H9 (cell line): ENCODE measurements at places on chromosomes 12 and 14.

DNA sequence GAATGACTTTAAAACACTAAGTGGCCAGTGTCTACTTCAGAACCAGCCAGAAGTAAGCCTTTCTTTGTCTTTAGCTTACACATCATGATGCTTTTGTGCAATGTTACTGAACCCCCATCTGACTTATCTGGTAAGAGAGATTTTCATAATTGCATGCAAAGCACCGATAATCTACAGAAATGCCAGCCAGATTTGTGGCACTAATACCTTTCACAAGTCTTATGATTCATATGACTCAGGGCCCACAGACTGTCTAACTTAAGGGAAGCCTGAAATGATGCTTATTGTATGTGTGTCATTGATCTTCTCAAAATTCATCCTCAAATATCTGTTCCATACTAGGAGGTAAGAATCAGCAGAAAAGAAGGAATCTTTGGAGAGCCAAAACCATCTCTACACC lies 18.0 kb downstream of the IGF1 start:
- no peak for DNase-seq

DNA sequence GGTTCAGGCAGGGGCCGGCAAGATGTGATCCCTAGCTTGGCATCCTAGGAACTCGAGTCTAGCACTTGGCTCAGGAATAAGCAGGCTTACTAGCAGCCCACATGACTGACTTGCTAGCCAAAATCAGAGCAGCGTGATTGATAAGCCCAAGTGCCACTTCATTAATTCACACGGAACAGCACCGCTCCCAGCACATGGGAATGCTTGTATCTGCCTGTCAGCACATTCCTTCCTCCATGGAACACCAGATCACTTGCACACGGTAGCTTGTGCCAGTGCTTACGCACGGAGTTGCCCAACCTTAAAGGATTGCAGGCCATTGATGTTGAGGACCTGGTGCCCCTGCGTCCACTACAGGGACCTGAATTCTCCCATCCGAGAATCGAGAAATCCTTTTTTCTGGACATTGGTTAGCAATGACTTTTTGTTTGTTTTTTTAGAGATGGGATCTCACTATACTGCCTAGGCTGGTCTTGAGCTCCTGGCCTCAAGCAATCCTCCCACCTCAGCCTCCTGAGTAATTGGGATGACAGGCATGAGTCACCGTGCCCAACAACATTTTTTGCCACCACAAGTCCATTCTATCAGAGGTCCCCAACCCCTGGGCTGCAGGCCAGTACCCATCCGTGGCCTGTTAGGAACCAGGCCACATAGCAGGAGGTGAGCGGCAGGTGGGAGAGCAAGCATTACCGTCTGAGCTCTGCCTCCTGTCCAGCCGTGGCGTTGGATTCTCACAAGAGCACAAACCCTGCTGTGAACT lies 30.6 kb upstream of the TSPAN9 start:
- no peak for DNase-seq

- no peak for DNase-seq
Measured at GRCh38 chr12:111311011-111311410, 57.9 kb downstream of the PHETA1 start.

DNA sequence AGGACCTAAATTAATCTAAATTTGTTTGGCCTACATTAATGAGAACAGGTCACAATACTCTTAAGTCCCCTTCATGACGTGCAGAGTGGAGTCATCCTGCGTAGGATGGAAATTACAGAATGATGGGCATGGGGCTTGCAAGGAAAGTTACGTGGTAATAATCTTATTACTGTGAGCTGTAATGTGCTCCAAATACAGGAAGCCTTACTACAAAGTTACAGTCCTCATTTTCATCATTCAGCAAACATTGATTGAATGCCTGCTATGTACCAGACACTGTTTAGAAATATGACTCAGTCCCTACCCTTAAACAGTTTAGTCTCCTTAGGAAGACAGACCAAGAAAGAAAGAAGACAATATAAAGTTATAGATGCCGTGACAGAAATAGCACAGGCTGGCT lies 9.4 kb downstream of the HIGD1C start:
- no peak for DNase-seq

GRCh38 chr12:53381731-53382630 lies 2.0 kb downstream of the SP1 start:
- peak; percentile 72 for DNase-seq

- DNase-seq = no peak
Measured at GRCh38 chr12:47987411-47988072, 16.7 kb downstream of the COL2A1 start.

DNA sequence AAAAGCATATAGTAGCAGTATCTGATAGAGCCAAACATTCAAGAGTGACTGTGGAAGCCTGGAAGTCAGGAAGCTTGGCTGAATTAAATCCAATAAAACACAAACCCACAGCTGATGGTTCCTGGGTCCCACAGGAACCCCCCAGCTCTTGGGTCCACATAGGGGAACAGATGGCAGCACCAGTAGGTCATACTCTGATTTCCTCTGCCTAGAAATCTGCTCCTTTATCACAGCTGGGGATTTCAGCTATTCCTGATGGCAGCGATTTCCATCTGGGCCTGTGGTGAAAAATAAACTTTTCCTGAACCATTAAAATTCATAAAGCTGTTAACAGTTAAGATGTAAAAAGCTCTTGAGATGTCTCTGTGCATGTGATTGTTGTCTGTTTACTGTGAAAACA lies 202.0 kb upstream of the FRMD6 start:
- DNase-seq = no peak

DNA sequence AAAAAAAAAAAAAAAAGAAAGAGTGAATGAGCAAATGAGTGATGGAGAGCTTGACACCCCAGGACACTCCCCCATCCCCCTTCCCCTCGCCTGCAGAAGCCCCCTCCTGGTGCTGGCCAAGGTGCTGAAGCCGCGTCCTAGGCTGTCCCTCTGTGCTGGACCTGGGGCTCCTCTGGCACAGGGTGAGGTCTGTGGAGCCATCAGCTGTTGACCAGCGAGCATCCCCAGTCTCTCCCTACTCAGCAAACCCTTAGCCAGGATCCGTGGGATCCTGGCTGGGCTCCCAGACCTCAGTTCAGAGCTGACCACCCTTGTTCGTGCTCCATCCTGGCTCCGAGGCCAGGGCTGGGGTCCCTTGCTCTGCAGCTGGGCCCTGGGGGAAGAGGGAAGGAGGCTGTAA lies 5.4 kb upstream of the KIF26A start:
- DNase-seq = peak; percentile 67

- peak; percentile 57 for DNase-seq
Measured at GRCh38 chr12:124509676-124510300, 57.6 kb downstream of the NCOR2 start.

DNA sequence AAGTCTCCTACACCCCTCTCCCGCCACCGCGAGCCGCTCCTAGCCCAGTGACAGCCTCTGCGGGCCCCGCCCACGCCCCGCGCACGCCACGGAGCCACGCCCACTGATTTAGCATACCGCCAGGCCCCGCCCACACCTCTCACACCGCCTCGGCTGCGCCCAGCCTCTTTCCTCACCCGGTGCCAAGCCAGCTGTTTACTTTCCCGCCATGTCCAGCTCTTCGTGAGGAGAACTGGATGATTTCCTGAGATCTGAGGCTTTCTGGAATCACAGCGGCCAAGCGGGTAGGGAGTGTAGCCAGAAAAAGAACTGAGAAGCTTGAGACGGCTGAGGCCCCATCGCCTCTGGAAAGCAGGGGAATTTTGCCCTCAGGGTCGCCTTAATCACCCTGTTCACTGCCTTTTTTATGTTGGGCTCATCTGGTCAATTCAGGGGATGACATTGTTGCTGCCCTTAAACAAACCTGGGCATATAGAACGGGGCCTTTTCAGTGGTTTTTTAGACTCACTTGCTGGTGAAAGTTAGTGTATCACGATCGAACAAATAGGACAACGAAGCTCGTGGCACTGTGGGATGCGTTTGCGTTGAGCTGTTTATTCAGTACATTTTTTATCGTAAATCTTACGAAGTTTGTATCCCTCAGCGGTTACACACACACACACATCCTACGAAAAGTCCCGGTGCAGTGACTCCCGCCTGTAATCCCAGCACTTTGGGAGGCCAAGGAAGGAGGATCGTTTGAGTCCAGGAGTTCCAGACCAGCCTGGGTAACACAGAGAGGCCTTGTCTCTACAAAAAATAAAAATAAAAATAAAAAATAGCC lies at the start of gene RNF212B:
RNF212B (plus strand) TSS at position 165 of the 823 bp plus-strand sequence. CDS start 2,410 bp downstream, outside the sequence.
- peak; percentile 95 for DNase-seq
